ENCODE measurements at places on chromosomes 1 and 21.

DNA sequence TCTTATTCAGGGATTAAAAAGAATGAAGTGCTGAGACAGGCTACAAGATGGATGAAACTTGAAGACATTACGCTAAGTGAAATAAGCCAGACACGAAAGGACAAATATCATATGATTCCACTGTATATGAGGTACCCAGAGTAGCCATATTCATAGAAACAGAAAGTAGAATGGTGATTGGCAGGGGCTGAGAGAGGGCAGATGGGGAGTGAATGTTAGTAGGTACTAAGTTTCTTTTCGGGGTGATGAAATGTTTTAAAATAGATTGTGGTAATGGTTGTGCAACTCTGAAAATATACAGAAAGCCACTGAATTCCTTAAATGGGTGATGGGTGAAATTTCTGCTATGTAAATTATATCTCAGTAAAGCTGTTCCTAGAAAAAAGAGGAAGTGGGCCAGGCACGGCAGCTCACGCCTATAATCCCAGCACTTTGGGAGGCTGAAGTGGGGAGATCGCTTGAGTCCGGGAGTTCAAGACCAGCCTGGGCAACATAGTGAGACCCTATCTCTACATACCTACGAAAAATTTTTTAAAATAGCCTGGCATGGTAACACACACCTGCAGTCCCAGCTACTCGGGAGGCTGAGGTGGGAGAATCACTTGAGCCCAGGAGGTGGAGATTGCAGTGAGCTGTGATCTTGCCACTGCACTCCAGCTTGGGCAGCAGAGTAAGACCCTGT lies 15.9 kb downstream of the SLC27A3 start:
- no peak for DNase-seq

- no peak for DNase-seq
These were observed 1104.9 kb upstream of the TMPRSS15 start for GRCh38 chr21:19508442-19508841.

GRCh38 chr1:111399792-111400610 lies 27.5 kb downstream of the OVGP1 start:
- no peak for DNase-seq

- DNase-seq, result no peak
These were observed 201.7 kb downstream of the NRIP1 start for GRCh38 chr21:14862794-14863720.

DNA sequence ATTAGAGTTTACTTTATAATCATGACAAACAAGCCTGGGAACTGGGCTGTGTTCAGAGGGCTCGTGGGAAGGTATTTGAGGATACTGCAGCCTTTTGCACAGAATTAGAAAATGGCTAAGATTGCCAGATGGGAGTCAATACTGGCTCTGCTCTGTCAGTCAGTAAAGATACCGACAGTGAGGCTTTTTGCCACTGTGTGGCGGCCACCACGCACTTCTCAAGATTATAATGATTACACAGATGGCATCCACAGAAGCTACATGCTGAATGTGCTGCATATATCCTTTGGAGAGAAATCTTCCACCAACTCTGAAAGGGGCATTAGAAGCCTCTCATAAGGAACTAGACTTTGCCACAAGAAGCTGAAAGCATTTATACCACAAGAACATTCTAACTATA lies 213.4 kb upstream of the PTBP2 start:
- DNase-seq, result no peak

Data from activated T-helper 9 cell treated with anti-CD3 and anti-CD28 coated beads, Interleukin-2, amount 50 U/mL, for 16 hours (primary cell).